ENCODE measurements at places on chromosomes 5 and 9.

GRCh38 chr9:69750085-69750484 is 9.7 kb downstream of the PTAR1 start:
- no peak for DNase-seq

GRCh38 chr5:123450640-123451039 is 27.4 kb upstream of the CEP120 start:
- DNase-seq, result peak; percentile 36

GRCh38 chr5:73452215-73452614 is 3.6 kb upstream of the FOXD1 start:
- DNase-seq, result no peak

GRCh38 chr9:22469928-22470544 is 23.4 kb downstream of the DMRTA1 start:
- no peak for DNase-seq

- no peak for DNase-seq
Measured at GRCh38 chr5:77259476-77259875, 49.0 kb downstream of the PDE8B start.

GRCh38 chr9:14372437-14373335 is 58.7 kb upstream of the NFIB start:
- no peak for DNase-seq

DNA sequence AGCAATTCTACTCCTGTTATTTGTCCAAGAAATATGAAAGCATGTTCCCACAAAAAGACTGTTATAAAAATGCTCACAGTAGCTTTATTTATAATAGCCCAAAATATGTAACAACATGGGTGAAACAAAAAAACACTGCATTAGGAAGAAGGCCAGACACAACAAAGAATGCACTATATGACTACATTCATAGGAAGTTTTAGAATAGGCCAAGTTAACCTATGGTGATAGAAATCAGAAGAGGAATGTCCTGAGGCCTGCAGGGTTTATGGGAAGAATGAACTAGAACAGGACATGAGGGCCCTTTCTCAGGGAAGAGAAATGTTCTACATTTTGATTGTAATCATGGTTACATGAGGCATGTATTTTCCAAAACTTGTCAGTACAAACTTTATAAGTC is 24.7 kb upstream of the TAS2R1 start:
- no peak for DNase-seq

DNA sequence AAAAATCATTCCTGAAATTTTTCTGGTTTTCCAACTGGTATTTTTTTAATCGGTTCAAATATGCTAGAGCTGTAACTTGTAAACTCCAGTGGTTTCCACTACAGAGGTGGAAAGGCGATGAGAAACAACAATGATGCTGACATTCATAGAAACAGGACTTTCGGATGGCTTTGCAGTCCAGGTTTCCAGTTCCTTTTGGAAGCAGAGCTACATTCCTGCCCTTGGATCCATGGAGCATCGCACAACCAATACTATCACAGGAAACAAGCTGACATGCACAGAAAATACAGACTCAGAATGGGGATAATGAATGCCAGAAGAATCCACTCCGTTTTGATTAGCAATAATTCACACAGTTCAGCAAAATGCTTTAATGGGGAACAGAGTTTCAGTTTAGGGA is 140.0 kb downstream of the EPB41L4A start:
- no peak for DNase-seq

DNA sequence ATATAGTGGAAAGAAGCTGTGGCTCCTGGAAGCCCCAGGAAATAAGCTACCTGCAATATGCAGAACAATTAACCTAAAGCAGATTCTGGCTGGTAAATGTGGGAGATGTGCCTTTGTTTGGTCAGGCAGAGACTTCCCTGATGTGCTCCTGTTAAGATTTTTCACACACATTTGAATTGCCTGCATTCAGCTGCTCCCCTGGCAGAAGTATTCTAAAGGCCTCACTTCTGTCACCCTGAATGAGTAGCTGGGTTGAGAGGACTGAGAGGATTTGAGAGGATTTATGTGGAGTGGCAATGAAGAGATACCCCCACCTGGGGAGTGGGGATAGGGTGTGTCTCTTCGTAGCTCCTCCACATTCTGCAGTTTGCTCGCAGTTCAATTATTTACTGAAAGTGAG is 130.5 kb downstream of the ST8SIA4 start:
- no peak for DNase-seq

- no peak for DNase-seq
Measured at GRCh38 chr5:154284433-154284832, 93.9 kb downstream of the GALNT10 start.

DNA sequence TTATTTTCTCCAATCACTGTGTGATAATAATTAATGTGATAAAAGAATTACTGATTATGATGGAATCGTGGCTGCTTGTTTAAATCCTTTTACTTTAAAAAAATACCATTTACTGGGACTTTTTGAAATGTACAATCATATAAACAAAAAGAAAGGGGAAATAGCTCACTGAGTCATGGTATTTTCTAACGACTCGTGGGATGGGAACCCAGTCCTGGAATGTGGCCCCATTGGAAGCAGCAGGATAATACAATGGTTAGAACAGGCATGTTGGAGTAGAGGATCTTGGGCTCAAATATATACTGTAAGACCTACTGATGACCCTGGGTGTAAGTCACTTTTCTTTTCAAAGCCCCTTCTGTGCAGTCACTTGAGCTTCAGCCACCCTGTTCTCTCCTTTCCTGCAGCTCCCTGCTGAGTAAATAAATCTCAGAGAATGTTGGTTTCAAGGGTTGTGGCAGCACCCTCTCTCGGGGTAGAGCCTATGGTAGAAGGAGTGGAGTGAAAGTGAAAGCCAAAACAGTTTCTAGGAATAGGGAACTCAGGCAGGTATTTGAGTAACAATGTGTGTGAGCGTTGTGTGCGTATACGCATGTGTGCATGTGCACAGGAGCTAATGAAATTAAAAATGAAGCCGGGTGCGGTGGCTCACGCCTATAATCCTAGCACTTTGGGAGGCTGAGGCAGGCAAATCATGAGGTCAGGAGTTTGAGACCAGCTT is 40.8 kb upstream of the LARP1 start:
- DNase-seq, result no peak

- DNase-seq, result no peak
Measured at GRCh38 chr5:75886706-75887105, 169.5 kb upstream of the POC5 start.

DNA sequence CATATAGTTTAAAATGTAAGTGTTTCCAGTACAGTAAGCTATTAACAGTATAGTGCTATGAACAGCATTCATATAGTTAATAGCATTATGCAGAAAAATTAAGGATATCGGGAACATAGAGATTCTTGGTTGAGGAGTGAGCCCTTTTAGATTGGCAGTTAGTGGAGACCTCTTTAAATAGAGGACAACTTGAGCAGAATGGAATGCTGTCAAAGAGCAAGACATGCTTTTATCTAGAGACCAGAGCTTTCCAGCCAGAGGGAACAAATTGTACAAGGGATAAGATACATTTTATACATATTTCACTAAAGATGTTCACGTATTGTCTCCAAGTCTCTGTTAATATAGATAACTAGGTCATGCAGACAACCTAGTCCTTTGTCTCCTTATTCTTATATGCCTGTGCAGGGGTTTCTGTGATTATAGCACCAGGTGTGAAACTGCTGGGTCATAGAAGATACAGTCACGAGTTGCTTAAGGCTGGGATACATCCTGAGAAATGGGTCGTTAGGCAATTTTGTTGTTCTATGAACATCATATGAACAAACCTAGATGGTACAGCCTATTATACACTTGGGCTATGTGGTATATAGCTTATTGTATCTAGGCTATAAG is 6.0 kb downstream of the IPO11 start:
- no peak for DNase-seq

DNA sequence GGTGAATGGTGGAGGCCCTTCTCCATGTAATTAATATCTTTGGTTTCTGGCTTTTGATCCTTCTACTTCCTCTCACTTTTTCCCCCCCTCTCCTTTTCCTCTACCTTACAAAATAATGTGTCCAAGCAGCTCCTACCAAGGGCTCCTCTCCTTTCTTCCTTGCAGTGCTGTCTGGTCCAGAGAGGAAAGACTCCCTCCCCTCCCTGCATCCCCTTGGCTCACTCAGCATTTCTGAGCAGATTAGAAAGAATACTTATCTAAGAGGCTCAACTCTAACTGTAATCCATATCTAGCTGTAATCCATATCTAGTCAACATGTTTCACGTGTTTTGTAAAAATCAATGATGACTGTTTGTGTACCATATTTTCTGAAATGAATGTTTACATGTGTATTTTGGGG is 97.4 kb downstream of the GAPVD1 start:
- no peak for DNase-seq

- DNase-seq, result no peak
Measured at GRCh38 chr5:9062873-9063272, 483.0 kb downstream of the SEMA5A start.

GRCh38 chr9:135077497-135078200 is 9.8 kb upstream of the OLFM1 start:
- no peak for DNase-seq

- no peak for DNase-seq
Measured at GRCh38 chr5:93924628-93925027, 183.2 kb upstream of the POU5F2 start.

- DNase-seq, result no peak
Measured at GRCh38 chr5:125367702-125368101, 621.3 kb upstream of the ZNF608 start.

GRCh38 chr9:91611582-91611981 is 187.9 kb upstream of the NFIL3 start:
- no peak for DNase-seq

GRCh38 chr9:38406476-38407186 is 14.1 kb downstream of the ALDH1B1 start:
- no peak for DNase-seq

- DNase-seq, result no peak
Measured at GRCh38 chr5:178121391-178122276, 8.3 kb downstream of the N4BP3 start.

- DNase-seq, result no peak
Measured at GRCh38 chr5:18888821-18889220, 1099.2 kb downstream of the CDH18 start.
